ENCODE measurements at places on chromosomes 4 and X.

DNA sequence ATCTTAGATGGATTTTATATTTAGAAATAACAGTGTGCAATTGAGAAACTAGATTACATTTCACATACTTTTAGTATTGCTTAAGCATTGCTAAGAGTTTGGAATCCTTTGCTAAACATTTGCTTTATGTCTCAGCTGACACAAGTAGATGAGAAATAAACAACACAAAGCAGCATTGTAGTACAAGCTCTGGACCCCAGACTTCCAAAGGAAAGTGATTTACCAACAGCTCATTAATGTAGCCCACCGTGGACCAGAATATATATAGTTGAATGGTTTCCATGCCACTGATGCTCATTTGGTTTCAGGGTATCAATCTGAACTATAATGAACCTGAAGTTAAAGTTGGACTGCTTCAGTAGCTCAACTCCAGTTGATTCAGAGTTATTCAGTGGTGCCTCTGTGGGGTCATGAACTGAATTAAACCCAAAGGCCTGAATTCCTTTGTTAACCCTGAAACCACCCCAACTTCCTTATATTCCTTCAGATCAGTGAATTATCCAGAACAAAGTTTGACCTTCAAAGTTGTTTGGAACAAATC is 132.1 kb upstream of the NEIL3 start:
- DNase-seq: no peak

GRCh38 chrX:94676285-94676684 is 1002.3 kb downstream of the FAM133A start:
- DNase-seq: no peak

GRCh38 chrX:118350706-118351105 is 4.8 kb downstream of the WDR44 start:
- no peak for DNase-seq

- DNase-seq: no peak
These were observed 335.4 kb upstream of the FAT1 start for GRCh38 chr4:187059021-187059420.

DNA sequence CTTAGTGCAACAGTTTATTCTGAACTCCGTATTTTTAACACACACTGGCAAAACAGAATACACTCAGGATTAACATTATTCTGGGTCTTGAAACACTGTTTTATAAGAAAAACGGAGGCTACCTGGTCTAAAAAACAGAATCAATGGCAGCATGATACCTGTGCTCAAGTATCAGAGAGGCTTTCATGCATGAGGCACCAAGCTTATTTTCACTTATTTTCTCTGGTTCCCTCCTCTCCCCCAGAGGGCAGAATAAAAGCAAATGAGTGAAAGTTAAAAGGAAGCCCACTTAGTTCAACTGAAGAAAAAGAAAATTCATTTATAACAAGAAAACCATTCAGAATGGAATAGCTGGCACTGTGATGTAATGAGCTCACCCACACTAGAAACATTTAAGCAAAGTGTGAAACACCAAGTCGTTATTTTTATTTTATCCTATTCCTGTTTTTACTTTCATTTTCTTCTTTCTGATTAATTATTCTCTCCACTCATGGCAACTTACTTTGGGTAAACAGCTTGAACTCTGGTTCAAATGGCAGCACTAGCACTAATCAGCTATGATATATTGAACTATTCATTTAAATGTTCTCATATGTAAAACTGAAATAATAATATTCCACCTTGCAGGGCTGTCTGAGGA is 211.8 kb downstream of the PPP3CA start:
- DNase-seq: no peak

- DNase-seq: no peak
These were observed 8.8 kb upstream of the NKX1-1 start for GRCh38 chr4:1414831-1415680.

DNA sequence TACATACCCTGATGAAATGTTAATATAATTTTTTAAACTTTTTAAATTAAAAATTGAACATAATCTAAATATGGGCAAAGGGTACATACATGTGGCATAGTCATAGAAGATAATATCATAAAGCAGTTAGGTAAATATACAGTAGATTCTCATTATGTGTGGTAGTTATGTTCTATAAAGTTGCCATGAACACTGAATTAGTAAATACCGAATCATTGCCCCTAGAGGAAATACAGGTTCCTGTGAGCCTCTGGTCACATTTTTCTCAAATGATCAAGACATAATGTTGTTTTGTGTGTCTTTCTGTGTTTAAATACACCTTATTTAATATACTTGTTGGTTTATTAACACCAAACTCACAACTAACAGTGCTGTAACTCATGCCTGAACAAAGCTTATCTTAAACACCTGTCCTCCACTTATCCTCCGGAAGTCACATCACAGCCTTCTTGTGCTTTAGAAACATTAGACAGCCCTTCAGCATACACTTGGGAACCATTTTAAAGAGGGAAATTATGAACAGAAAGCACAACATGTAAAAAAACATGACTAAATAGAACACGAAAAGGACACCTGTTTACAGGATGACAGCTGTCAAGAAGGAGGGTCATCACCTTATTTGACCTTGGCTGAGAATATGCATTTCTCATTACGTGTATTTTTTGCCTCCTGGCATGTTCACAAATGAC is 169.4 kb upstream of the NAP1L5 start:
- peak; percentile 29 for DNase-seq

GRCh38 chr4:150037251-150037856 is 40.9 kb upstream of the DCLK2 start:
- DNase-seq: no peak

GRCh38 chr4:37816719-37817118 is 9.8 kb upstream of the PGM2 start:
- DNase-seq: no peak

- no peak for DNase-seq
These were observed 106.3 kb downstream of the RPA4 start for GRCh38 chrX:96989830-96990571.

DNA sequence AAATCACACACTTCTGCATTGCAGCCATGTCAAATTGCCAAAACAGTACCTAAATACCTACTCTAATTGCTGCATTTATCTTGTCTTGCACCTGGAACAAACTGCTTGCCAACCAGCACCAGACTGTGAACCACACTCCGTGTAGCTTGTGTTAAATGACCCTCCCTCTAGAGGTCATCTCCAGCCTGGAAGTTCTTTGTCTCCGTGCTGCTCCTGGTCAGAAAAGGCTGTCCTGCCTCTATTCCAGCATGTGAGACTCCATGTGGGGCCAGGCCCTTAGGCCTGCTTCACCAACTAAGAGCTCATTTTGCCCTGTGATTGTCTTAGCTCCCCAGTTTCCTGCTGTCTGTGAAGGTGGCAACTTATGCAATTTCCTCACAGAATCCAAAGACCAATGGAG is 28.3 kb downstream of the CNGA2 start:
- no peak for DNase-seq

- no peak for DNase-seq
These were observed 478.2 kb downstream of the IL1RAPL1 start for GRCh38 chrX:29065477-29065876.

DNA sequence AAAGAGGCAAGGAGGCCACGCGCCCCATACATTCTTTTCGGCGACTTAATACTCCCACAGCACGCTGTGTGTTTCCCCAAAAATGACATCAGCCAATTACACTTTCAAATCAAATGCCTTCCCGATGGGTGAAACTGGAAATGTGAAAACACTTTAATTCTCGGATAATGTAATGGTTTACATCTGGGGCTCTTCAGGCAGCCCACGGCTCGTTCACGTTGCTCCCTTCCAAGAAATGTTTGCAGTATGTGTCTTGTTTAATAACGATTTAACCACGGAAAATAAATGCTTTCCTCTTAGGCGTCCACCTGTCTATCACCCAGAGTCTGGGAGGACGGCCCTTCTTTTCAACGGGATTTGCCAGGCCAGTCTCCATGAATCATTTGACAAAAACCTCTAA is 272.5 kb downstream of the SHOX start:
- DNase-seq: no peak

- DNase-seq: no peak
These were observed 325.5 kb downstream of the ZIC3 start for GRCh38 chrX:137891431-137891830.

GRCh38 chrX:37509349-37509748 is 62.1 kb upstream of the LANCL3 start:
- DNase-seq: no peak

DNA sequence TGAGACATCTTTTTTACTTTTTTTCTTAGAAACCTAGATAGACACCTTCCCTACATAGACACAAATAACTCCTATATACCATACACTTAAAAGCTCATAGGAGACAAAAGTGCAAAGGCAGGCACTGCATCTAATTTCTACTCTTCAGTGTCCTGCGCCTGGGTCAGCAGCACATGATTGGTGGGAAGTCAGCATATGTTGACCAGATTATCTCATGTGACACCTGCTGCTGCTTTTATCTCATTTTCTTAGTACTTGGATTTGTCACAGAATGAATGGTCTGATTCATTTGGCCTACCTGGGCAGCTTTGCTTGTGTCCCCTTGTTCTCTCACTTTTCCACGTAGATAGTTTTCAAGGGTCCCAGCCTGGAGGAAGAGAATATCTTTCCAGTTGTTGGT is 24.9 kb upstream of the LNX1 start:
- DNase-seq: no peak

GRCh38 chr4:131367441-131367840 is 1781.7 kb upstream of the PCDH10 start:
- DNase-seq: no peak

DNA sequence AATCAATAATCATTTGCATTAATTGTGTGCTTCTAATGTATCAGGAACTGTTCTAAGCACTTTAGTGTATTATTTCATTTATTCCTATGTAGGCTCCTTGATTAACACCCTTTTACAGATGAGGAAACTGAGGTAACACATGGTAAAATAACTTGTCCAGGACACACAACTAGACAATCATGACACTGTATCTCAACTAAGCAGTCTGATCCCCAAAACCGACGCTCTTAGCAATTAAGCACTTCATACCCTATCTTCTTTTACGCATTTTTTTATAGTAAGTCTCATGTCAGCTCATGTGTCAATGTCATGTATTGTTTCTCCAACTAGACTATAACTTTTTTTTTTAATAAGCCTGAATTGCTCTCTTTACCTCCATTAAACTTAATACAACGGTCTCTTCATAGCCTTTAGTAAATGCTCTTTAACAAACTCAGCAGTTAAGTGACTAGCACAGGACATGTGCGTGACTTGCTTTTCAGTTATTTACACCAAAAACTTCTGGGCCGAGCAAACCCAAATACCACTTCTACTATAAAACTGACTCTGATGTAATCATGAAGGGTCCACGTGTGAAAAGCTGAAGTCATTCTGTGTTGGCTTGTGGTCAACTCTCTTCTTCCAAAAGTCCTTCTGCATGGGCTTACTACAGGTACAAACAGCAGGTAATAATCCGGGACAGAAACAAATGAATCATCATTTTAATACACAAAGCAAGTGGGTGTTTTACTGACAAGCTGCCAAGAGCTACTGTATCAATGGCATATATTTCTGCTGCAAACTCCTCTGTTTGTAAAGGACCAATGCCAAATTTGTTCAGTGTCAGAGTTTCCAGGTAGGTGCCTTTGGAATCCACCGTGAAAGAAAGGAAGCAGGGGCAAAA is 7.9 kb upstream of the AMBN start:
- peak; percentile 90 for DNase-seq
